ENCODE measurements at places on chromosomes 2 and 18.

DNA sequence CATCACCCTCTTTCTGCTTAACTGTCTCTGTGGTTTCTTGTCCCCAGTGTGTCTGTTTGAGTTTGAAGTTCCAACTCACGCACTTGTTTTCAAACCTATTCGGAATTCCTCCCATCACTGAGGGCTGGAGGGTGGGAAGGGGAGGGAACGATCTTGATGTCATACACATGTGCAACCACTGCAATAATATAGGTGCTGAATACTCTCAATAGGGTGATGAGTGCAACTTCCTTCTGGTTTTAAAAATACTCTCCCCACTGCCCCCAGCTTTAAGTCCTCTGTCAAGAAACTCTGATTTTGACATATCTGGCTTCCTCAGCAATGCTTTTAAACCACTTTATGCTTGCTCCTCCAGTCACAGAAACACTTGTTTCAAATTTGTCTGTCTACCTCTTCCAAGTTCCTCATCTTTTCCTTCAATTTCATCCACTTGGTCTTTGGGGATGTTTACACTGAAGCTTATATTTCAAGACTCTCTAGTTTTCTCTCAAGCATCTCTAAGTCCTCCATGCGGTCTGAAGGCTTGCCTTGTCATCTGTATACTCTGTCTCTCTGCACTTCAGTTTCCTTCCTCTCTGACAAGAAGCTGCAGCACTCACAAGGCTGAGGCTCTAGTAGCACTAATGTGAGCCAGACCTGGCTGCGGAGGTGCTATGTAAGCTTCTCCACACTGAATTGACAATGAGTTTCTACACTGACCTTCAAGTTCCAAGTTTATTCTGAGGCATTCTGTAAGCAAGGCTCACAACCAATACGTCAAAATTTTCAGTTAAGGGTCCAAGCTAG is 422.3 kb downstream of the ZEB2 start:
- no peak for DNase-seq

DNA sequence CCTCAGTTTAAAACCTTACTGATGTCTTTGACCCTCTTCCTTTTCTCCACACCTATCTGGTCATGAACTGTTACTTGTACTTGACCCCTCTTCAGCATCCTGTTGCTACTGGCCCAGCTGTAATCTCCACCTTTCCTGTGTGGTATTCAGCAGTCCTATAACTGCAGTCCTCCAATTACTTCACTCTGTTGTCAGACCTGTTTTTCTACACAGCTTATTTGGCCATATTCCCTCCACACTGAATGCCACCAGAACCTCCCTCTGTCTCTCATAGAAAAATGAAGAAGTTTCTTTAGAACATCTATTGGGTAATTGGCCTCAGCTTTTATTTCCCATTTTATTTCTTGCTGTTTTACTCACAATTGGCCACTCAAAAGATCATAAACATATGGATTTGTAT is 155.4 kb downstream of the ASXL3 start:
- DNase-seq: no peak

GRCh38 chr2:138298120-138298814 is 203.3 kb upstream of the SPOPL start:
- no peak for DNase-seq

GRCh38 chr2:241288324-241288888 is 27.1 kb downstream of the HDLBP start:
- DNase-seq: no peak

DNA sequence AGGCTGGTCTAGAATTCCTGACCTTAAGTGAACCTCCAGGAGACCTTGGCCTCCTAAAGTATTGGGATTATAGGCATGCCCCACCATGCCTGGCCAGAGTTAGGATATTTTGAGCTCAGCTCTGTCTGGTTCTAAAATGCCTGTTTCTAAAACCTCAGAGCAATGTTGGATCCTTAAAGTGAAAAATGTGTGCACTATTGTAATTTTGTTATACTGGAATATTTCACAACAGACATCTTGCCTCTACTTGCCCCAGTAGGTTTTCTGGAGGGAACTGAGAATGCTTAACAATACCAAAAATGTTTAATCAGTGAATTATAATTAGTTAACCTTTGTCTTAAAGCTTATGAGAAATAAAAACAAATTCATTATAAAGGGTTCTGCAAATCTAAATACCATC is 144.6 kb upstream of the CCDC195 start:
- DNase-seq: no peak

DNA sequence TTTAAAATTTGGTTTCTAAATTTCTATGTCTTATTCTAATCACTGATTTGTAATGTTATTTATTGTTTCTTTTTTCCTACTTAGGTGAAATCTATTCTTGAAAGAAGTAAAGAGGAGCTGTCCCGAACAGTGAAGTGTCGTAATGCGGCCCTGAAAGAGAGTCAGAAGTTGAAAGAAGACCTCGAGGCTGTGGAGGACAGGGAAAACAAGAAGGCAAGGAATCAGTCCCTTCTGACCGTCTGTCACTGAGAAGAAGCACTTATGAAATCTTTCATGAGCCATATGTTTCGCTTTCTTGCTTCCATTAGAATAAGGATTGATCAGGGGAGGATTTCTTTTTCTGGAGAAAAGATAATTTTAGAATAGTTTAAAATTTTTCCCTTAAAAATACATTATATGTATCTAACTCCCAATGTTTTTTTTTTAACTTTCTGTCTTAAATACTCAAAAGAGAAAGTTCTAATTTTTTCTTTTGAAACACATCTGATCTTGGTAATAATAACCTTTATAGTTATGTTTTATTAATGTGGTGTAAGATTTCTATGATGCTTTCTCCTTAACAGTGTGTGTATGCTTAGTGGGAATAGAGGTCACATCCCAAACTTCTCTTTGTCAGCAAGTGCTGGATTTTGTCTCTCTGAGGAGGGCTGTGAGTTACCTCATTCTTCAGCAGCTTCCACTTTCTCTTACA is 79.0 kb downstream of the CCDC150 start:
- DNase-seq: no peak
